ENCODE measurements at places on chromosomes 3 and 15. TPM values are rescaled to one million over a fixed set of nuclear protein-coding genes. Genes with fewer than 3 reads are reported as not detected.

CNTN3 gene
- not detected for total RNA-seq

CEMIP gene
- total RNA-seq = 0.85 TPM

TGM5 gene
- total RNA-seq = not detected

GOLGA8R gene
- total RNA-seq = 1.0 TPM

ALDH1L1 gene
- not detected for total RNA-seq

OR5K2 gene
- not detected for total RNA-seq

UQCC5 gene
- total RNA-seq = 2.7 TPM

CPN2 gene
- not detected for total RNA-seq

ZNF639 gene
- total RNA-seq = 57.4 TPM

DPPA2 gene
- not detected for total RNA-seq

CHRD gene
- total RNA-seq = 0.34 TPM

NDN gene
- total RNA-seq = 40.3 TPM

SATB1 gene
- total RNA-seq = 12.1 TPM

BFSP2 gene
- total RNA-seq = not detected

INKA1 gene
- total RNA-seq = 14.0 TPM

MOBP gene
- total RNA-seq = not detected

IL12A gene
- 0.68 TPM for total RNA-seq

ERICH6 gene
- total RNA-seq = not detected

IL5RA gene
- total RNA-seq = not detected

GPR62 gene
- not detected for total RNA-seq

MORC1 gene
- total RNA-seq = not detected

TSPAN3 gene
- 265 TPM for total RNA-seq

TRPM1 gene
- total RNA-seq = 1.9 TPM

PRICKLE2 gene
- total RNA-seq = 2.5 TPM

SKOR1 gene
- total RNA-seq = 0.05 TPM

PLSCR5 gene
- total RNA-seq = not detected

JAGN1 gene
- 39.5 TPM for total RNA-seq

IL17RD gene
- 0.51 TPM for total RNA-seq

PLA2G4D gene
- not detected for total RNA-seq

CAPN3 gene
- total RNA-seq = 2.4 TPM

TMEM108 gene
- total RNA-seq = 0.23 TPM

FAM3D gene
- total RNA-seq = 0.51 TPM

TMCO5A gene
- not detected for total RNA-seq

MESP2 gene
- total RNA-seq = not detected

ELL3 gene
- total RNA-seq = 2.9 TPM

KCNH8 gene
- total RNA-seq = under 0.01 TPM

UBAP1L gene
- total RNA-seq = 2.7 TPM

CHRNA7 gene
- total RNA-seq = 0.79 TPM

TRIM42 gene
- total RNA-seq = not detected

All from dermis blood vessel endothelial cell (primary cell).